ENCODE measurements at places on chromosomes 4 and X.

- no peak for DNase-seq
Observed at GRCh38 chrX:148804579-148805355, 304.4 kb downstream of the AFF2 start.

DNA sequence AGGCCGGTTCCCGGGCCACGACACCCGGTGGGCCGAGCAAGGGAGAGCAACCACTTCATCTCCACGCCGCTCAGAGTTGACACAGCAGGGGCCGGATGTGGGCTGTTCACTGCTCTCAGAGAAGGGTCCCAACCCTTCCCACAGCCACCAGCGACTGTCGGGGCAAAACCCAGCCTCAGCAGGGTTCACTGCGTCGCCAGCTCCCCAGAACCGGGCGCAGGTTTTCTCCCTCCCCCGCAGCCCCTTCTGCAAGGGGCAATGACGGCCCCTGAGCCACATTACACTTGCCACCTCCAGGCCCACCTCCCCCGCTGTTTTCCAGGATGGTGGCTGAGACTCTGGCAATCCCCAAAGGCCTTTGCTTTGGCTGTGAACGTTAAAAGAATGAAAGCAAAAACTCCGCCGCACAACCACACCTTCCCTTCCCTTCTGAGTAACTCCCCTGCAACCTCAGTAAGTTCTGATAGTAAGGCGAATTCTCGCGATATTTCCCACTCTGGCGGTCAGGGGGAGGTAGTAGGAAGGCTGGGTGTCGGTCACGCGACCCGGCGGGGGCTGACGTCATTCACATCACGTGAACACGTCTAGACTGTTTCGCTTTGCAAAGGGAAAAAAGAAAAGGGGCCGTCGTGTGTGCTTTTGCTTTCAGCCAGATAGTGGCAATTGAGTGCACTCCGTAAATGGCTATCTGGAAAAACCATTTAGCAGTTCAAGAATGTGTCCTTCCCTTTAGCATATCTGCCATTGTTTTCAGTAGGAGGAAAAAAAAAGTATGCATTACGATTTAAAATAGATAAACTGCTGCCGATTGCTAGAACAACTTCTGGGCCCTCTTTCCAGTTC, 869 bp upstream of the CAMK2D start:
- DNase-seq = peak; percentile 99

GRCh38 chrX:41718481-41719235, 5.3 kb upstream of the GPR82 start:
- no peak for DNase-seq

- DNase-seq = no peak
Observed at GRCh38 chr4:4590546-4590945, 48.7 kb upstream of the STX18 start.

- DNase-seq = no peak
Observed at GRCh38 chr4:138686106-138686835, 329.3 kb upstream of the NOCT start.

DNA sequence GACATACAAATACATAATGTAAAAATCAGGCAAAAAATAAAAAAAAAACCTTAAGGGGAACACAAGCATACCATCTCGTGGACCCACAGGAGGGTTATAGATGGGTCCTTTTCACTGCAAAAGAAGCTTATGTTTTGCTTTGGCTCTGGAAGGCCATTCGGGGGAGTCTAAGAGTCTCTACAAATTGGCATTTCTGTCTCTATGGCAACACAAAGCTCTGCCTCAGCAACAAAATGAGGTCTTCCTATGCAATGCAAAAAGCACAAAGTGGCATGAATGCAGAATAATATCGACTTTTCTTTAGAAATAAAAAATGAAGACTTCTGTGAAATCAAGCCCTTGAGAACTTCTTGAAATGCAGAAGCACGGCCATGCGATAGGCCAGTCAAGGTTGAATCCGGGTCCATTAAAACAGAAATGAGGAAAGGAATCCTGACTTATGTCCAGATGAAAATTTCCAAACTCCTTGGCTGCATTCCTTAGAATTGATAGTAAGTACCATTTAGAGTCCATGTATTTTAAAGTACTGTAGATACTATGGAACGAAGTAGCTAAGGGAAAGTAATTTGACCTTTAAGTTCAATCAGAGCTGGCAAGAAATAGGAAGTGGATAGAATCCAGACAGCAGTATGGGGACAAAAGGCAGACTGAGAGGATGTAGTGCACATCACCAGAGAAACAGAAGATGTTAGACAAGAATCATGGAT, 63.7 kb upstream of the PDLIM3 start:
- no peak for DNase-seq

DNA sequence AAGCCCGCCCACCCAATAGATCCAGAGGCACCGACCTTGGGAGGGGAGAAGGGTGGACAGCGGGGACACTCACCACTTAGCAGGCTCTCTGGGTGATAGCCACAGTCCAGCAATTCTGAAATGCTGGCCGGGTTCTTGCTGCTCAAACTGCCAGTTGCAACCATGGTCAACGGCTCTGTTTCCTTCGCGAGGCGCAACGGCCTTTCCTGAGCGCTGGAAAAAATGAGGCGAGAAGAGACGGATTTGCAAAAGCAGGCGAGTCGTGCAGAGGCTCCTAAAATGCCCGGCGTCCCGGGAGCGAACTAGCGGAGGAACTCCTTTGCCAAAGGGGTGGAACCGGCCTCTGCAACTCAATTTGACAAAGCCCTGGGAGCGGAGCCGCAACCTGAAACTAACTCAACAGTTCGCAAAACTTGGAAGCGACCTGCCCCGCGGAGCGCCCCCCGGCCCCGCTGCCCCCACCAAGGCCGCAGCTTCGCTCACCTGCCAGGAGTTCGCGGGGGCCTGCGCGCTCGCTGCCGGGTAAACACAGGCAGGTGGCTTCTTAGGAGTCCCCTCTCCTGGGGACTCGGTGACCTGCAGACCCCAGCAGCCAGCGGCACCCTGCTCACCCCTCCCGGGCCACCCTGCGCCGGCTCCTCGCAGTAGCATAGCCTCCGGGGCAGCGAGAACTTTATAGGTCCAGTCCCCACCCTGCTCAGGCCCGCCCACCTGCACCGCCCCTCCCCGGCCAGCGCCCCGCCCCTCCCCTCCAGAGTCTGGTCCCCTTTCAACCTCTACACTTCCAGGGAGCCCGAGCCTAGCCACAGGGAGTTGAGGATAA, at the start of gene DDIT4L:
DDIT4L (minus strand) TSS at position 649 of the 823 bp plus-strand sequence; CDS start at position 164, 485 bp downstream.
- DNase-seq = no peak

DNA sequence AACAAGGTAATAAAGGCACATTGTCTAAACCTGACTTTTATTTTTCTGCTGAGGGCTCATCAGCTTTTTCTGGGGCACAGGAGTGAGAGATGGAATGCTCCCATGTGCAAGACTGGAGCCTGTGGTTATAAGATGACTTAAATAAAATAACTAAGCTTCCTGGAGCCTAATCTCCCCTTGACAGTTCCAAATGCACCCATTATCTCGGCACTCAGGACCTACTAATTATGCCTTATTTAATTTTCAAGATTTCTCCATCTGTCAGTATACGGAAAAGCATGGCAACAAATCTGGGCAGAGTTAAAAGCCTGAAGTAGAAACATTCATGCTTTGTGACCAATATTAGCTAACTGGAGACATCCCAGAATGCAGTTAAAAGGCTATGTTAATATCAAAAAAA, 416.7 kb upstream of the TEX13C start:
- no peak for DNase-seq

DNA sequence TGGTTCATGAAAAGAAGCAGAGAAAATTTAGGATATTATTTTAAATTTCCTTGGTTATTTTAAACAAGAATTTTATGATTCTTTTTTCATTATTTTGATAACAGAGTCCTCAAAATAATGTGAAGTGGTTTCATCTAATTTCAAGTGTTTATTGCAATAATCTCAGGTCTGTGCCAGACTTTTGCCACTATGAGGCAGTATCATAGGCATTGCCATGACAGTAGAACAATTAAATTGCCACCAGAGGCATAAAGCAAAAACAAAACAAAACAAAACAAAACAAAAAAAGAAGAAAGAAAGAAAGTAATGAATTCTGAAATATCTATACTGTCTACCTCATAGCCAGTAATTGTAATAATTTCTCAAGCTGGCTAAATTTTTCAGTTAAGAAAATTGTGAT, 739.2 kb downstream of the KCTD8 start:
- no peak for DNase-seq

DNA sequence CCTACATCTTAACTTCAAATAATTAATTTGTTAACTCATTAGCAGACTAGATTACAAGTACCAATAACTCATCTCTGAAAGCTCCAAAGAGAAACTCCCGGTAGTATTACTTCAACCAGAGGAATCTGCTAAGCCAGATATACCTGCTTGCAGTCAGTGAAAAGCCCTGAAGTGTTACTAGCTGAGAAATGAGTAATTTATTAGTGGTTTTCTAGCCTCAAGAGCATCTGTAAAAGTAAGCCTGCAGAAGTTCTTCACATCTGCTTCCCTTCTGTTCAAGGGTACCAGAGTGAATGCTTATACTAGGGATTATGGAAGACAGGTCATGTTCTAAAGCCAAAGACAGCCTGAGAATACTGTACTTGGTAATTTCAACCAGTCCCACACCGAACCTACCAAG, 34.7 kb downstream of the IRS4 start:
- no peak for DNase-seq

GRCh38 chr4:109207898-109208297, 94.6 kb downstream of the COL25A1 start:
- DNase-seq = no peak

GRCh38 chr4:46329118-46329976, 60.6 kb downstream of the GABRA2 start:
- no peak for DNase-seq

GRCh38 chr4:58936436-58936835, 1826.3 kb upstream of the IGFBP7 start:
- no peak for DNase-seq

- no peak for DNase-seq
Observed at GRCh38 chrX:137748827-137749226, 182.9 kb downstream of the ZIC3 start.

GRCh38 chr4:86670756-86671155, 76.6 kb downstream of the PTPN13 start:
- no peak for DNase-seq

GRCh38 chrX:153862369-153863250, 23.4 kb downstream of the L1CAM start:
- no peak for DNase-seq

- DNase-seq = no peak
Observed at GRCh38 chrX:66638591-66639500, at the start of gene EDA2R. Gene EDA2R (minus strand): TSS chrX:66639078. CDS start chrX:66616020, 23,058 bp downstream.

GRCh38 chr4:151522866-151523519, 114.0 kb downstream of the FHIP1A start:
- DNase-seq = no peak

- no peak for DNase-seq
Observed at GRCh38 chr4:164789047-164789446, 35.1 kb downstream of the SMIM31 start.

DNA sequence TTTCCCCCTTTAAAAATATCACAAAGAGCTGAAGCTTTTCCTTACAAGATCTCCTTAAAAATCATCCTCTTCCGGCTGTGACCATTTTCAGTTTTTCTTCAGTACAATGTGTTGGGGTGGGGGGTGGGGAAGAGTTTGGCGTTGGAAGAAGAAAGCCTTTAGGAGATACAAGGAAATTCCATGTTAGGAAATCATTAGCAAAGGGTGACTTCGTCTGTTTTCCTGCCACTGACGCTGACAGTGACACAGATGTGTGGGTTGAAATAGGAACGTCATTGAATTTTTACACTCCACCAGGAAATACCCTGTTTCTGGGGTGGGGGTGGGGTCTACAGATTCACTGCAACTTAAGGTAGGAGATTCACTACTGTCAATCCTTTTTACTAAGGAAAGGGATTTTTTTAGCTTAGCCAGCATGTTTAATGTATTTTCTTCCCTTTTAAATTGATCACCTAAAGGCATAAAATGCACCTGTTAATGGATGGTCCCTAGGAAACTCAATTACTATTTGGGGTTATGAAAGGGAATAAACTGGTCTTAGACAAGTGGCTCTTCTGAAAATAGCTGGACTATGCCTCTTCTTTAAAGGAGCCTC, 3.9 kb downstream of the MAMLD1 start:
- DNase-seq = no peak

- no peak for DNase-seq
Observed at GRCh38 chr4:109592367-109592766, 32.3 kb downstream of the MCUB start.

GRCh38 chr4:96317891-96318290, 478.0 kb downstream of the PDHA2 start:
- DNase-seq = no peak

DNA sequence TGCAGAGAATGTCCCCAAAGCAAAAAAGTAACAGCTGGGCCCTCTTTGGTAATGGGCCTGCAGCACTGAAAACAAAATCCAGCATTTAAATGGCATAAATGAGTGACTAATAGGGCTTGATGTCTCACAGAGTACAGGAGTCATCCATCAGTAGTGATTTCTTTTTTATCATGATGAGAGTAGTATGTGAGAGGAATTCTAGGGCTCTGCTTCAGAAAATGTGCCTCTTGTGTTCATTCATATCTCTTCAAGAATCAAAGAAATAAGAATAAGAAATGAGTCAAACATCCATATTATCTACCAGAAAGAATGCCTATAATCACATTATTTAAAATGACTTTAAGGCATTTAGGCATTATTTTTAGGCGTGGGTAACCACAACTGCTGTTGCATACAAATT, 792.9 kb upstream of the HTR2C start:
- DNase-seq = no peak

Measured in thoracic aorta (tissue), 2 donors.